ENCODE measurements at places on chromosomes 16 and 17.

- no peak for DNase-seq
Observed at GRCh38 chr16:27717726-27718125, 167.8 kb downstream of the KATNIP start.

GRCh38 chr16:73159296-73159695 is 111.4 kb upstream of the ZFHX3 start:
- DNase-seq, result no peak

DNA sequence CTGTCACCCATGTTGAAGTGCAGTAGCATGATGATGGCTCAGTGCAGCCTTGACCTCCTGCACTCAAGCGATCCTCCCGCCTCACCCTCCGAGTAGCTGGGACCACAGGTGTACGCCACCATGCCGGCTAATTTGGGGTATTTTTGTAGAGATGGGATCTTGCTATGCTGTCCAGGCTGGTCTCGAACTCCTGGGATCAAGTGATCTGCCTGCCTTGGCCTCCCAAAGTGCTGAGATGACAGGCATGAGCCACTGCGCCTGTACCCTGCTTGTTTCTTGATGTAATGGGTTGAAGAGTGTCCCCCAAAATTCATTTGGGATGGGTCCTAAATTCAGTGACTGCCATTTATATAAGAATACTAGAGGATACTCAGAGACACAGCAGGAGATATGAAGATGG is 57.2 kb downstream of the ABCC6 start:
- no peak for DNase-seq

- DNase-seq, result no peak
Observed at GRCh38 chr17:7588553-7589203, 1.2 kb downstream of the SOX15 start.

Data from iris pigment epithelial cell (primary cell).